ENCODE measurements at places on chromosomes 2 and 18.

DNA sequence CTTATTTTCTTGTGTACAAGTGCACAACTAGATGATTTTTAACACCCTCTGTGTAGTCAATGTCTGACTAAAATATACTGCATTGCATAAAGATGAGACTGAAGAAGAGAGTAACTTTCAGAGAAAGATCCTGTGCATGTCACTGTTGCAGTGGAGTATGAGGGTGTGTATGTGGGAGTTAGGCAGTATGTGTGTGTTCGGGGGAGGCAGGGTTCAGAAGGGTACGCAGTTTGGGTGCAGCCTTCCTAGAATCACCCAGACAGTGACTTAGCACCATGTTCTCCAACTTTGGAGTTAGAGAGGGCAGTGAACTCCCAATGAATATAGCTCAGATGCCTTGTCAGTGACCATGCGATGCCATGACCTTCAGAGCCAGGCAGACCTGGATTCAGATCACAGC lies 84.6 kb downstream of the LRATD1 start:
- DNase-seq, result no peak

- DNase-seq, result no peak
These were observed 45.2 kb downstream of the USP34 start for GRCh38 chr2:61425605-61426155.

DNA sequence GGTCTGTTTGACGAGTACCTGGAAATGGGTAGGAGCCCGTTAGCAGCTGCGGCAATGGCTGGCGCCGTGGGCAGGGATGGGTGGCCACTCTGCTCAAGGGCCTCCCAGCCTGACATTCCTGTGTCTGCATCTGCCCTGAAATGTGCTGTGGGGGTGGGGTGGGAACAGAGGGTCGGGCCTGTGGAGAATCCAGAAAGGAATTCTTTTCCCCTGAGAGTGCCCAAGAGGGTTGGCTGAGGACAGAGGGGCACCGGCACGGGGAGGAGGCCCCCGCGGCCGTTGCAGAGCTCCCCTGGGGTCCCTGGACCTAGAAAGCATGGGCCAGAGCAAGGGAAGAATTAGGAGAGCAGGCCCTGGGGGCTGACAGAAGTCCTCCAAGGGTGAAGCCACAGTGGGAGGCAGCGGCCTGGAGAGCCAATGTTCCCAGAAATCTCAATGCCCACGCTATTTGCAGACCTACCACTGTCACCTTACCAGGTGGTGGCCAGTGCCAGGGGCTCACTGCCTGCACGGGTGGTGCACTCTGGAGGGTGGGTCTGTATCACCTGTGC lies 27.8 kb downstream of the ANO7 start:
- DNase-seq, result no peak

- no peak for DNase-seq
These were observed at the start of gene SCN7A for GRCh38 chr2:166494140-166494624. SCN7A (minus strand) TSS chr2:166494249; CDS start chr2:166477696, 16,553 bp downstream.

- no peak for DNase-seq
These were observed 230.4 kb downstream of the FHOD3 start for GRCh38 chr18:36527740-36528455.

DNA sequence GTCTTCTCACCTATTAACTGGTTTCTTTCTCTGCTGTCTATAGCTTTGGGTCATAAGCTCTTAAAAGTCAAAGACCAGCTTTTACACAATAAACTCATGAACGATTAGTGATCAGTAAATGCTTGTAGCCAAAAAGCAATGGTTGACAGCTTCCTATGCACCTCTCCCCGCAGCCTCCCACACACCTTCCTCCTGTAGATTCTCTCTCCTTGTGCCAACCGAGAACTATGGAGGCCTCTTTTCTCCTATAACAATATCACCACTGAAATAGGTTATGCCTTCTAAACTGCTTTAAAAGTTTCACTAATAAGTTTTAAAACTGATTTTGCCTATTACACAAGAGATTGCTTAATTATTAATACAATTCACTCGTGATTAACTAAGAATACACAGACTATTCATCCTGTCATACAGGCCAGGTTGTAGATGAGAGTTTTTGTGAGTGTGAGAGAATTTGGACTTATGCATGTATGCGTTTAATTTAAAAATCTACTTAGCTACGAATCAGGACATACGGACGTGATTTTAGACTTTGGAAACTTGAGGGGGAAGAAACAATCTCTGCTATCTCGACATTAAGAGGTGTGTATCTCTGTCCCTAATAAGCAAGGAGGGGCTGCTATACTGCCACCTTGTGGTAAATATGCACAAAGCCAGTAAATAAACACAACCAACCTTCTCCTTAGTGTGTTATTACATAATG lies 229.1 kb upstream of the RBBP8 start:
- DNase-seq, result peak; percentile 65

DNA sequence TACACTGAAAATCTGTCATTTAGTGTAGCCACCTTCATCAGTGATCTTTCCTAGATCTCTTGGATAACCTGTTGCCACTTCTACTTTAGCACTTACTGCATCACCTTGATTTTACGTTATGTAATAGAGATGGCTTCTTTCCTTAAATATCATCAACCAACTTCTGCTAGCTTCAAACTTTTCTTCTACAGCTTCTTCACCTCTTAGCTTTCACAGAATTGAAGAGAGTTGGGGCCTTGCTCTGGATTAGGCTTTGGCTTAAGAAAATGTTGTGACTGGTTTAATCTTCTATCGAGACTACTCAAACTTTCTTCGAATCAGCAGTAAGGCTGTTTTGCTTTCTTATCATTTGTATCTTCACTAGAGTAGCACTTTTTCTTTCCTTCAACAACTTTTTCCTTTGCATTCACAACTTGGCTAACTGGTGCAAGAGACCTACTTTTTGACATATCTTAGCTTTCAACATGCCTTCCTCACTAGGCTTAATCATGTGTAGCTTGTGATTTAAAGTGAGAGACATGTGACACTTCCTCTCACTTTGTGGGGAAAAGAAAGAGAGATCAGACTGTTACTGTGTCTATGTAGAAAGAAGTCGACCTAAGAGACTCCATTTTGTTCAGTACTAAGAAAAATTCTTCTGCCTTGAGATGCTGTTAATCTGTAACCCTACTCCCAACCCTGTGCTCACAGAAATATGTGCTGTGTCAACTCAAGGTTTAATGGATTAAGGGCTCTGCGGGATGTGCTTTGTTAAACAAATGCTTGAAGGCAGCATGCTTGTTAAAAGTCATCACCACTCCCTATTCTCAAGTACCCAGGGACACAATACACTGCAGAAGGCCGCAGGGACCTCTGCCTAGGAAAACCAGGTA lies 99.6 kb downstream of the ATL2 start:
- DNase-seq, result no peak

- no peak for DNase-seq
These were observed 635.7 kb upstream of the NRXN1 start for GRCh38 chr2:51667679-51668078.

DNA sequence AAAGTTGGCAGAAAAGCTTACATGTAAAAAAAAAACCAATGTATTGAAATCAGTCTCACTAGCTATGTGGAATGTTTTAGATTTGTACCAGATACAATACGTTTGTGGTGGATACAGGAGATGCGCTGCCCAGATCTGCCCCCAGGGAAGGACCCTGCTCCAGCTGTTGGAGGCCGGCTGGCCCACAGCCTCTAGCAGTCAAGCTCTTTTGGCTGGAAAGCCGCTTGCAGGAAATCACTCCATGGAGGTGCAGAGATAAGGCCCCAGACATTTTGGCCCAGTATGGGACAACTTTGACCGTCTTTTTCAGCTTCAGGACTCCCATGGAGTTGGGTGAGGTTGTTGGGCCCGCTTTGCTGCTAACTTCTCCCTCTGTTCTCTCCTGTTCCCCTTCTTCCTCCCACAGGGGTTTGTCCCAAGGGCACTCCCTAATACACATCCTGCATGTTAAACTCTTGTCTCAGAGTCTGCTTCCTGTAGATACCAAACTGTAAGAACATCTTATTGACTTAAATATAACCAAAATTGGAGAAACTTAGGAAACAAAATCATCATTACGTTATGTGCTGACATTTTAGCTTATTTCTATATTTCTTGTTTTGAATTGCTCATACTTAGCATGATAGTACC lies 1.7 kb upstream of the QPCT start:
- no peak for DNase-seq

- no peak for DNase-seq
These were observed 182.1 kb downstream of the ETAA1 start for GRCh38 chr2:67579216-67579615.

DNA sequence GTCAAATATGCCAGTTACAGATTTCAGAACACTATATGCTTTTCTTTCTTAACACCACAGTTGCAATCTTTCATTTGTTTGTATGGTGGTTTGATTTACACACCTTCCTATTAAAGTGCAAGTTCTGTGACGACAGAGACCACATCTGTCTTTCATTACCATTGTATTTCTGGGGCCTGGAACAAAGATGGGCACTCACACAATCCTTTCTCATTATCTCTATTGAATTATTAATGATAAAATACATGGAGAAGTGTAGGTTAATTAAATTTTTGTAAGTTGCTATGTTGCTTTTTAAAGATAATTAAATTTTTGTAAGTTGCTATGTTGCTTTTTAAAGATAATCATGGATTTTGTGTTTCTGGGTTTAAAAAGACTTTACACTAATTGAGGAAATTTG lies 79.9 kb downstream of the KCTD18 start:
- DNase-seq, result peak; percentile 17

- no peak for DNase-seq
These were observed 41.1 kb downstream of the PLEKHB2 start for GRCh38 chr2:131146231-131146630.

- DNase-seq, result no peak
These were observed 187.7 kb downstream of the EIPR1 start for GRCh38 chr2:3189961-3190360.

- no peak for DNase-seq
These were observed 961.4 kb downstream of the DSC3 start for GRCh38 chr18:30081122-30081521.

GRCh38 chr2:229969921-229970320 lies 47.6 kb downstream of the FBXO36 start:
- DNase-seq, result no peak

DNA sequence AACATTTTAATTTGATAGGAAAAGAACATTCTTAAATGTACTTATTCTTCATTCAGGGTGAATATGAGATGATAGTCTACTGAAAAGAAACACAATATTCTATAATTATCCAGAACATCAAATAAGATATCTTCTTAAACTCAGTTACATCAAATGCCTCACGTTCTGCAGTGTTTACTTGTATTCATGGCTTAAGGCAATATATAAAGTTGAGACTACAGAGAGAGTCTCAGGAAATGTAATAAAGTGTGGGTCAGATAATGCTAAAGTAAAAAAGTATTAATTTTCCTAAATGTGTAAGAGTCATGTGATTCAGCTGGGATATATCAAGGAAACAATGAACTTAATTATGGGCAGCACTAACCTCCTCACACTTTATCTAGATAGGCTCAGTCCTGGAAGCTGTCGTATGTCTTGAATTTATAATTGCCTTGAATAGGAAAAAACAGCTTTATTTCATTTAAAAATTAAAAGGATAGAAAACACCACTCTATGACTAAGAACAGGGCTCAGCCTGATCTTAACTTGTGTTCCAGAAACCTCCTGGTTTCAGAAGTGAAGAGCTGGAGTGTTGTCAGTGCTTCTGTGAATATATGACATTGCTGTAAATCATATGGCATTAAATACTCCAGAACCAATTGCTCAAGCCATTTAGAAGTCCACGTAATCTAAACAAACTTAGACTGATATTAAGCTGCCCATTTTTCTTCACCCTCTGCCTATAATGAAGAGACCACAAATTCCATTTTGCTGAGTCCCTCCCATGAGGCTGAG lies 240.2 kb downstream of the FSIP2 start:
- peak; percentile 3 for DNase-seq

- no peak for DNase-seq
These were observed 492.5 kb downstream of the SOX11 start for GRCh38 chr2:6184532-6185292.

DNA sequence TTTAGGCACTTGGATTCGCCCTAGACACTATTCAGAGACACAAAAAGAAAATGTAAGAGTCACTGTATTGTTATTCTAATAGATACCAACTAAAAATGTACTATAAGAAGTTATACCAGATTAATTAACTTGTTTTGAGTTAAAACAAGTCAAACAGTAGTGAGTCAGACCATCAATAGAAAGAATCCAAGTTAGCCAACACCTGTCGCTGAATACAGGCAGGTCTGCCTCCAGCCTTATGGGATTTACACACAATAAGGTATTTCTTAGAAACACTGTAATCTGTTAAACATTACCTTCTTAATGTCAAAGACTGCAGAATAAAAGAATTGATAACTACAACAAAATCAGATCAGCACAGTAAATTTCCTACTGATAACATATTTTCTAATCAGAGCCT lies 181.4 kb downstream of the DYM start:
- DNase-seq, result no peak

DNA sequence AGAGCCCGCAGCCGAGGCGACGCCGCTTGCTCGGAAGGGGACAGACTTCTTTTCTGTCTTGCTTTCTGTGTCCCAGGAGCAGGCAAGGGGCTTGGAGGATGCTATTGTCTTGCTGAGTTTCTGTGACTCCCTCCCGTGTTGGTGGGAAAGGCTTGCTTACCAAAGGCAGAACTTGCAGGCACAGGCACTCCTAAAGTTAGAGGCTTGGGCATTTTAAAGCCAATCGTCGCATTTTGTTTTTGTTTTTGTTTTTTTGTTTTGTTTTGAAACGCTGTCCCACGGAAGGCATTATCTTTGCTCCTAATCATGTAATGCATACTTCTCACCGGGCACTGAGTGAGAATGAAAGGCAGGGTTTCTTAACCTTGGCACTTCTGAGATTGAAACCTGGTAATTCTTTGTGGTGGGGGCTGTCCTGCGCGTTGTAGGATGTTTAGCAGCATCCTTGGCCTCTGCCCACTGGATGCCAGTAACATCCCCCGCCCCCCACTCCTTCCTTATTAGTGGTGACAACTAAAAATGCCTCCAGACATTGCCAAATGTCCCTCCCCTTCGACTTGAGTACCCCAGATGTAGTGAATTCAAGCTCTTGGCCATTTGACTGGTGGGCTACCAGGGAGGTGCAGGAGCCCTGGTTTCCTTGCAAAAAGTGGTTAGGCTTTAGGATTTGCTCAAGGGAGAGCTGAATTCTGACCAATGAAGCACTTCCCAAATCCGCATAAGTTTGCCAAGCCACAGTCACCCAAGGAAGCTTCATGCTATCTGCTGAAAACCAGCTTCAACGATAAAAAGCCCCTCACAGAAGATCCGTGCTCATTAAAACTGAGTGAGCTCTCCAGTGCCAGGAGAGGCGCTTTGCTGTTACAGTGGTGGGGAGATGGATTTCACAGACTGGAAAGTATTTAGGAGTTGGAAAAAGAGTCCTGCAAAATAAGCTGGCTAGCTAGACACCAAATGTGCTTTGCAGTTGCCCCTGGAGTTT lies 1.2 kb downstream of the ANTXR1 start:
- DNase-seq, result peak; percentile 48

DNA sequence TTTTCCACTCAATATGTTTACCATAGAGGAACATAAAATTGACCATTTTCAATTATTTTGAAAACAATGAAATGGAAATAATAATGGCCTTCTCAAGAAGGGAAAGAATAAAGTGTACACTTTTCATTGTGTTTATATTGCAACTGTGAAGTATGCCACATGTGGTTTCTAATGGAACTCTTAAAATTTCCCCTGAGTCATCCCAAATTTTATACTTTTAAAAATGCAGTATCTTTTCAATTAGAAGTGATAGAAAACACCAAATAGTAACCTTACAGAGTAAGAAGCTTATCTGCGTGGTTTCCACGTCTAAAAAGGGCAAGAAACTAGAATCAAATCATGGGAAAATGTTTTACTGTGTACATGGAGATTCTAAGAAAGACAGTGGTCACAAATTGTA lies 70.0 kb downstream of the SCG2 start:
- DNase-seq, result no peak

GRCh38 chr2:98233941-98234340 lies 112.3 kb upstream of the CNGA3 start:
- no peak for DNase-seq

GRCh38 chr2:205692104-205692503 lies 9.8 kb downstream of the NRP2 start:
- DNase-seq, result peak; percentile 58
